Cardiac muscle cell (in vitro differentiated cells and primary cell): ENCODE measurements at places on chromosomes 1 and 21.

DNA sequence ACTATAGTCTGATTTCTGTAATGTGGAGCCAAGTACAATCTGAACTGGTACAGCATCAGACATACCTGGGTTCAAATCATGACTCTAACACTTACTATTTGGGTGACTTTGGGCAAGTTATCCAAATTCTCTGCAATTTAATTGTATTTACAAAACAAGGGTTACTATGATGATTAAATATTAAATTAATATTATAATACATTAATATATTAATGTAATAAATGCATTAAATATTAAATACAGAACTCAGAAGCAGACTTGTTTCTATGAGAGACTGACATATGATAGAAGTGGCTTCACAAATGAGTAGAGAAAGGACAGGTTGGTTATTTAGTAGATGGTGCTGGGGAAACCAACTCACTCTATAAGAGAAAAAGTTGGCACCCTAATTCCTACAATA is 27.3 kb upstream of the OTUD3 start:
- DNase-seq: no peak

DNA sequence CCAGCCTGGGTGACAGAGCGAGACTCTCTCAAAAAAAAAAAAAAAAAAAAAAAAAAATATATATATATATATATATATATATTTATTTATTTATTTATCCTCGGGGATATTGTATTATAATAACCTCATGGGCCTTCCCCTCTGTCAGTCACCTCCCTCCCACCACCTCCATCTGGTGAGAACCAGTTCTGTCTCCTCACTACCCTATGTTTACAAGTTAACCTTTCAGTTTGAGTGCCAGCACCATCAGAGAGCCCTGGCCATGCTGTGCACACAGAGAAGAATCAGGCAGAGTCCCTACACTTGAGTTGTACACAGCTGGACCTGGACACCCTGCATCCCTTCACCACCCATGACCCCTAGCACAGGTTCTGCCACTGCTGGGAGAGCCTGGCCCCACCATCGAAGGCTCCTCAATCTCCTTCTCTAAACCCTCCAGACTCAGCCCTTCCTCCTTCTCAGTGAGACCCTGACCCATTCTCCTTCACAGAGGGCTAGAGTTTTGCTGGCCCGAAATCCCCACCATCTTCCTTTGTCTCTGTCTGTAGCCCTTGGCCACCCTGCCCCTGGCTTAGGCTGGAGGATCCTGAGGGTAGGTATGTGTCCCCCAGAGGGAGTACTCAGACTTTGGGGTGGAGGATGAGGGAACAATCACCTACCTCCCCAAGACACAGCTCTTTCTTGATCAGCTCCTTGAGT is 1.2 kb downstream of the S100A5 start:
- DNase-seq: no peak

GRCh38 chr1:36846357-36846756 is 188.0 kb downstream of the GRIK3 start:
- no peak for DNase-seq

- no peak for DNase-seq
These were observed 75.5 kb upstream of the MACF1 start for GRCh38 chr1:39128959-39129358.

DNA sequence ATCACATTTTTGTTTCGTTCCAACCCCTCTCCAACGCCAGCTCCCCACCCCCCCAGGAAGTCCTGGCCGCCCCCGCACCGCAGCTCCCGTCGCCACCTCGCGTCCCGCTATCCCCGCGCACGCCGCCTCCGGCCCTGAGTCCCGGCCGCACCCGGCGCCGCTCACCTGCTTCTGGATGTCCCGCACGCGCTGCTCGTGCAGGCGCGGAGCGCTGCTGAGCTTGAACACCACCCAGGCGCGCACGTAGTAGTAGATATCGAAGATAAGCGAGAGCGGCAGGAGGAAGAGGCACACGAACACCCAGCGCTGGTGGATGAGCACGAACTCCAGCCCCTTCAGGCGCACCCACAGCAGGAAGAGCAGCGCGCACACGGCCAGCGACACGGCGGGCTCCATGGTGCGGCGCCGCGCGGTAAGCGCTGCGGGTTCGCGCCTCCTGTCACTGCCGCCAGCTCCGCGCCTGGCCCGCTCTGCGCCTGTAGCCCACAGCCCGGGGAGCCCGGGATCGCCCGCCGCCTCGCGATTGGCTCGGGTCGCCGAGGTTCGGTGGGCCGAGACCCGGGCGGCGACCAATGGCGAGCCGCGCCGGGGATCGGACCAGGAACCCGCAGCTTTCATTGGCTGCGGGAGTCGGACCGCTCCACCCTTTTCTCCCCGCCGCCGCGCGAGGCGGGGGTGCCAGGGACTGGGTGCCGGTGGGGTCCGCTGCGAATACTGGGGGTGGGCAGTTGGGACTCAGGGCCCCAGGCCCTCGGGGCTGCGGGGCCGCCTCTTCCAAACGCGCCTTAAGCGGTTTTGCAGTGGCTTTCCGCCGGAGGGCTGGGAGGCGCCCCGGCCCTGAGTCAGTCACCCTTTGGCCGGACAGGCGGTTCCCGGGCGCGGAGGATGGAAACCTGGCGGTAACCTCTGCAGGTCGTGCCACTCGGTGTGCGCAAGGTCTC is at the start of gene DHCR24:
Gene DHCR24 (minus strand): TSS at position 472 of the 941 bp plus-strand sequence. CDS start 76 bp downstream, at position 396.
- peak; percentile 86 for DNase-seq

- no peak for DNase-seq
These were observed 223.6 kb downstream of the SRGAP2C start for GRCh38 chr1:121408354-121408753.

GRCh38 chr1:235861857-235862256 is 4.8 kb downstream of the LYST start:
- no peak for DNase-seq

GRCh38 chr1:56545711-56546110 is 33.7 kb downstream of the PLPP3 start:
- no peak for DNase-seq

- no peak for DNase-seq
These were observed 1.5 kb downstream of the CSDE1 start for GRCh38 chr1:114756009-114756892.
